Substantia nigra (tissue), 51 donors: ENCODE measurements at places on chromosomes 5 and 9.

DNA sequence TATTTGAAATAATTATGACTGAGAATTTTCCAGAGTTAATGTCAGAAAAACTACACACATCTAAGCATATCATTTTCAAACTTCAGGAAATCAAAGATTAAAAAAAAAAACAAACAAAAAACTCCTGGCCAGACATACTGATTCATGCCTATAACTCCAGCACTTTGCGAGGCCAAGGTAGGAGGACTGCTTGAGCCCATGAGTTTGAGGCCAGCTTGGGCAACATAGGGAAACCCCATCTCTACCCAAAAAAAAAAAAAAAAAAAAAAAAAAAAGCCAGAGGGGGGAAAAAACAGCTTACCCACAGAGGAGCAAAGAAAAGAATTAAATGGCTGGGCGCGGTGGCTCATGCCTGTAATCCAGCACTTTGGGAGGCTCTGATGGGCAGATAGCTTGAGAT is 22.4 kb downstream of the EFCAB9 start:
- no peak for DNase-seq

- DNase-seq: no peak
These were observed 16.9 kb downstream of the HMGXB3 start for GRCh38 chr5:150017226-150018005.

DNA sequence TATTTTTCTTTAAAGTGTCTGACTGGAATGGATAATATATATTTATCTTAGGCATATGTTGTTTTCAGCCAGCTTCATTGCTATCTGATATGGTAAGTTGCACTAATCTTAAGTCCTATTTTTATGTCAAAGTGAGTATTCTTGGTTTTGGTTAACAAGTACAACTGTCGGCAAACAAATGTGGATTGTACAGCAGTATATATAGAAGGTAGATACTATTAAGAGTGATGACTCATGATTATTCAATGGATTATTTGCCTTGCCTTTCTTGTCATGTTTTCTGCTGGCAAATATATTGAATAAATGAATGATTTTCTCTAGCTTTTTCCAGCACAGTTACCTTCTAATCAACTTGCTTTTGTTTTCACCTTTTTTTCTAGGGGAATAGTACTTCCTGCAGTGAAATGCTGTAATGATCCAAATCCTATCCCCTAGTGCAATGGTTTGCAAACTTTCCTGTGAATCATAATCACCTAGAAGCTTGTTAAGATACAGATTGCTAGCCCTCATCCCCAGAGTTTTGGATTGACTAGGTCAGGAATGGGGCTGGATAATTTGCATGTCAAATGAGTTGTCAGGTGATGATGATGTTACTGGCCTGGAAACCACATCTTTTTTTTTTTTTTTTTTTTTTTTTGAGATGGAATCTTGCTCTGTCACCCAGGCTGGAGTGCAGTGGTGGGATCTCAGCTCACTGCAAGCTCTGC is 60.8 kb upstream of the ARRDC3 start:
- no peak for DNase-seq

DNA sequence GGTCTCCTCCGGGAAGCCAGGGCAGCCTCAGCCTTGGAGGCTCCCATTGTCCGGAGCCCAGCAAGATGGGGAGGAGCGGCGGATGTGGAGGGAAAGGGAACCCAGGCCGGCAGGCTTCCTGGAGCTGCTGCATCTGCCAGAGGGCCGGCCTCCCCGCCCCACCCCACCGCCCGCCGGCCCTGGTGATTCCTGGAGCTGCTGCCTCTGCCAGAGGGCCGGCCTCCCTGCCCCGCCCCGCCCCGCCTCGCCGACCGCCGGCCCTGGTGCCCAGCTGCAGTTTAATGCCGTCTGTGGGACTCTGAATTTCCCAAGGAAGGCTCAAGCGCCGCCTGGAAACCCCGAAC is 31.6 kb downstream of the EXD3 start:
- no peak for DNase-seq

- no peak for DNase-seq
These were observed 12.0 kb upstream of the HTR4 start for GRCh38 chr5:148666353-148666752.

GRCh38 chr5:158492841-158493242 is 606.9 kb downstream of the EBF1 start:
- DNase-seq: no peak

- DNase-seq: no peak
These were observed 309.4 kb downstream of the PARP8 start for GRCh38 chr5:50975840-50976239.

DNA sequence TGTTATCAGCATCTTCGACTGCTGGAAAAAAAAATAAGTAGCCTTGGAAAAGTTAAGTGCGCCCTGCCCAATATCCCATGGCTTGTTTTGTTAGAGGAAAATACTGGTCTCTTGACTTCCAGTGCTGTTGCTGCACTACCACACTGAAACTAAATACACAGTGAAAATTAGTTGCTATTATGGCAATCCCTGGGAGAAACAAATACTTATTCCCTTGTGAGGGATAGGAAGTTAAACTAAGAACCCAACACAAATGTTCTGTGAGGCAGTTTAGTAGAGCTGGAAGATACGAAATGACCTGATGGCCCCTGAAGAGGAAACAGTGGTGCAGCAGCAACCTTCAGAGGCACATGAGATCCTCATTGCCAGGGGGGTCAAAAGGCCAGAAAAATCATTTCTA is 164.0 kb downstream of the ARL15 start:
- no peak for DNase-seq

DNA sequence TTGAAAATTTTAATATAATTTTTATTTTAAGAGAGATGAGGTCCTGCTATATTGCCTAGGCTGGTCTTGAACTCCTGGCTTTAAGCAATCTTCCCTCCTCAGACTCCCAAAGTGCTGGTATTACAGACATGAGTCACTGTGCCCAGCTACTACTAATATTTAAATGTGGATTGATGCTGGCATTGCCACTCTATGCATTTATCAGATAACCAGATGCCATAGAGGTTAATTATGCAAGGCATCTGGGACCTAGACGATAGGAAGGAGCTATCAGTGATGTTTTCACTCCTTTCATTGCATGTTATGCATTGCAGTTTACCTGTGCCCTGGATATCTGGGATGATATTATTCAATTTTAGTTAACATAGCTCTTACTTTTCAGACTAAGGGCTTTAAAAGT is 127.0 kb downstream of the RPS23 start:
- no peak for DNase-seq

DNA sequence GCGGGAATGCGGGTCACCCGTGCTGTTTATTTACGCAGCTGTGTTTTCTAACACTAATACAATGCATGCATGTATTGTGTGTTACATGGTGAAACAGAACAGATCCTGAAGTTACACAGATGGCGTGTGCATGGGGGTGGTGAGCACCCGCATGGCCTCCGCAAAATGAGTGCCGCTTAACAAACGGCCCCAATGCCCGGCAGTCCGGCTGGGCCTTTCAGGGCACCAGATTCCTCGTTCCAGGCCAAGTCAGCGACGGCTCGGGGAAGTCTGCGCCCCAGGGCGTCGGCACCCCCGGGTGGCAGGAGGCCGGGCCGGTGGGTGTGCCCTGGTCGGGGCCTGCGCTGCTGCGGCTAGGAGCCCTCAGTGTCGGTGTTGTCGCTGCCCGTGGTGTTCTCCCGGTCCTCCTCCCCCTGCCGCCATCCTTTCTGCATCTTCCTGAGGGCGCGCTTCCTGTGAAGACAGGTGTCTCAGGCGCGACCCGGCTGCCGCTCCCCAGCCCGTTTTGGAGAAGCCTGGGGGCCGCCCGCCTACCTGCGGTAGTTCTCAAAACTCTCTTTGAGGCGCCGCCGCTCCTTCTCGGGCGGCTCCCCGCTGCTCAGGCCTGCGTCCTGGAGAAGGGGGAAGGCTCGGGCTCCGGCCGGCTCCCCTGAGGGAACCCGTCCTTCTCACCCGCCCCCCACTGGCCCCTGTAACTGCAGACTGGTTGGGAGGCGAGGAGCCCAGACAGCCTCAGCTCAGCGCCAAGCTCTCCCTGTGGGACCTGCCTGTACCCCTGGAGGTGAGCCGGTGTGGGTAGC is 605 bp upstream of the DNLZ start:
- no peak for DNase-seq

DNA sequence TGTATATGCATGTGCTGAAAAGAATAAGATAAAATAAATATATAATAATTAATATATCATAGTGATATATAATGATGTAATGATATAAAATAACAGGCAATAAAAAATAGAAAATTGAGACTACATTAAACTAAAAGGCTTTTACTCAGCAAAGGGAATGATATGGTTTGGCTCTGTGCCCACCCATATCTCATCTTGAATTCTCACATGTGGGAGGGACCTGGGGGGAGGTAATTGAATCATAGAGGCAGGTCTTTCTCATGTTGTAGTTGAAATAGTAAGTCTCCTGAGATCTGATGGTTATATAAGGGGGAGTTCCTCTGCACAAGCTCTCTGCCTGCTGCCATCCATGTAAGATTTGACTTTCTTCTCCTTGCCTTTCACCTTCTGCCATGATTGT is 1550.9 kb upstream of the CDH6 start:
- DNase-seq: no peak

DNA sequence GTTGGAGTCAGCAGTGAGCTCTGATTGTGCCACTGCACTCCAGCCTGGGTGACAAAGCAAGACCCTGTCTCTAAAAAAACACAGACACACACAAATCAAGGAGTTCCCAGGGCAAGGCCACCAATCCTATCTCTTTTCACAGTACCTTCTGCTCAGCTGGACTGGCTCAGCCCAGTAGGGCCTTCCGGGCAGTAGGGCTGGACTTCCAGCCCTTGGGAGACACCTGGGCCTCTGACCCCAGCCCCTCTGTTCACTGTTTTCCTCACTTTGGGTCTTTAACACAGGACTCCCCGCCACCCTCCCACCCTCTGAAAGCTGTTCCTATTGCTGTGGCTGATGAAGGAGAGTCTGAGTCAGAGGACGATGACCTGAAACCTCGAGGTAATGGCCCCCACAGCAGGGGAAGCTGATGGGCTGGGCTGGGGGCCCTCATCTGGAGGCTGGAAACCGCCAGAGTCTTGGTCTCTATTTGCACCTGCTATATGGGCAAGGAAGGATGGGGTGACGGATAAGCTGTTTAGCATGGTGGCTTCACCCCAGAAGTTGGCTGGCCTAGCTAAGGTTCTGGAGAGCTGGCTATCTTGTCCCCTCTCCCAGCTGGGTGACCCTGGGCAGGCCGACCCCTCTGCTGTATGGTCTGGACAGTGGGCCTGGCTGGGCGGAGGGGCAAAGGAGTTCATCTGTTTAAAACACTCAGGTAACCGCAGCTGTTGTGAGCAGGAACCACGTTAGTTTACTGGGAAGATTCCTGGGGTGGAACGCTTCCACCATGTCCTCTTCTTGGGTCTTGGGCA is 25.6 kb downstream of the USP20 start:
- DNase-seq: no peak

GRCh38 chr5:77641963-77642737 is 3.6 kb upstream of the OTP start:
- DNase-seq: no peak

DNA sequence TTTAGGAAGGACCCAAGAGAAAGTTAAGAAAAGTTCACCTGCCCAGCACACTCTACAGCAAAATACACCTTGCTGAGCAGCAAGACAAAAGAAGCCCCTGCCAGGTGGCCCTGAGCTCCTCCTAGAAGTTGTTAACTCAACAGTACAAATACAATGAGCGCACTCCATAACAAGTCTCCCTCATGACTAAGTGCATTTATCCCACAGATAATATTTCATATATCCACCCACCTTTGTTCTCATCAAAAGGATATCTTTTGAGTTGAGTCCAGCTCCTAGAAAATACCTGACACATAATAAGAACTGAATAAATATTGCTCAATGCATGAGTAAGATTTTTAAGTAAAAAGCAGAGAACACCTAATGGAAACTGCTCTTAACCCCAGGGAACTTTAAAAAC is 73.3 kb downstream of the ABCA1 start:
- no peak for DNase-seq

DNA sequence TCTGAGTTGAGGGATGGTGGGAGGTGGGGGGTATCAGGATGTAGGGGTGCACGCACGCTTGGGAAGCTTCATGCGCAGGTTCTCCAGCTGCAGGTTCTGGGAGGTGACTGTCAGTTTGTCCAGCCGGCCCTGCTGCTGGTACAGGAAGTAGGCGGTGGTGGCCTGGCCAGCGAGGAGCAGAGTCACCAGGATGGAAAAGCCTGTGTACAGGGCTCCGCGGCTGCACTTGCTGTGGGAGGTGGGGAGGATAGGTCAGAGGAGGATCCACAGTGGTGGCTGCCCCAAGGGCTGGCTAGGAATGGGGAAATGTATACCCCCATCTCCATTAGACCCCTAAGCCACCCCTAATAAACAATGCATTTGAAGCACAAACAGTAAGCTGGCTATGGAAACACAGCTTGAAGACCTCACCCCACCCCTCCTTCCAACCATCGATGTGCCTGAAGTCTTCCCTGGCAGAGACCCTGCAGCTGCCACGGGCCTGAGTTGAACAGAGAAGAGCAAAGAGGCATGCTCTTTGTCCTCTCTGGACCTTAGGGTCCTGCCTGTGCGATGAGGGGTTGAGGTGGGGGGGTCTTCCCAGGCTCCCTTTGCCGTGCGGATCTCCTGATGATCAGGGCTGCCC is 5.5 kb downstream of the CD74 start:
- DNase-seq: no peak

DNA sequence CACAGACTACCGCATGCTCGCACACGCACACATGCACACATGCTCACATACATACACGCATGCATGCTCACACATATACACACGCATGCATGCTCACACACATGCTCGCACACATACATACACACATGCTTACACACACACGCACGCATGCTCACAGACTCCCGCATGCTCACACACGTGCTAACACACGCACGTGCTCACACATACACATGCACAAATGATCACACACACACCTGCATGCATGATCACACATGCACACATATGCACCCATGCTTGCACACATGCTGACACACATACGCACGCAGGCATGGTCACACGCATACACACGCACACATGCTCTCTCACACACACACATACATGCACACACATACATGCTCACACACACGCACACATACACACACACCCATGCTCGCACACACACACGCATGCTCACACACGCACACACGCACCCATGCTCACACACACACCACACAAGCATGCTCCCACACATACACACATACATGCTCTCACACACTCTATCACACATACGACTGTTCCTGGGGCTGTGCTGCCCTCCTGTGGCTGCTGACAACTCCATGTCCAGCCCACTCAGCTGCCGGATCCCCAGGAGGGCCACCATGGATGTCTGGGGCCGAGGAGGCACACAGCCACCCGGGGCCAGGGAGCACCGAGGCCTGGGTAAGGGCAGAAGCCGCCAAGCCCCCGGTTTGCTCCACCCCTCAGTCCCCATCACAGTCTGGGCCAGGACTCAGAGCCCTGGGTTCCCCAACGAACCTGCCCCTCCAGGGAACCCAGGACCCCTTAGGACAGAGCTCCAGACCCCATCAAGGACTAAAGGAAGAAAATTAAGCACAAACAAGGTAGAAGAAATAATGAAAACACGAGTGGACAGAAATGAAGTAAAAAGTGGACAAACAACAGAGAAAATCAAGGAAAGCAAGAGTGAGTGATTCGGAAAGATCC is 31.4 kb upstream of the EGFL7 start:
- DNase-seq: peak; percentile 70

DNA sequence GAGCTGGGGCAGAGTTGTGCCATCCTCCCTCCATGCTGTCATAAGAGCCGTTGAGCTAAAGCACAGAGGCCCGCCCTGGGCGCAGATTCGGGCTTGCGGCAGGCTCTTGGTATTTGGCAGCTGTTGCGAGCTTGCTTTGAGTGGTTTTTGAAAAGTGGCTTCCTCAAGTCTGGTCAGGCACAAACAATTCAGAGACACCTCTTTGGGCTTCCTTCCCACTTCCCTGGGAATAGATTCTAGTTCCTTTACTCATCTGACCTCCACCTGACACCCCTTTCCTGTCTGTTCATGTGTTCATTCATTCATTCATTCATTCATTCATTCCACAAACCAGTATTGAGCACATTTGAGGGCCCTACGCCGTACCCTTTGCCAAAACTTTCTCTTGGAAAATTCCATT is 27.4 kb downstream of the NCS1 start:
- no peak for DNase-seq
